IPS-NIHi11 (cell line): ENCODE measurements at places on chromosomes 6 and 20.
A peak's percentile ranks its signal among the peaks of the same experiment; 100 is the strongest.

- DNase-seq = no peak
Observed at GRCh38 chr6:170369403-170369802, 62.8 kb downstream of the FAM120B start.

- no peak for DNase-seq
Observed at GRCh38 chr6:158322724-158323560, 10.7 kb downstream of the TULP4 start.

DNA sequence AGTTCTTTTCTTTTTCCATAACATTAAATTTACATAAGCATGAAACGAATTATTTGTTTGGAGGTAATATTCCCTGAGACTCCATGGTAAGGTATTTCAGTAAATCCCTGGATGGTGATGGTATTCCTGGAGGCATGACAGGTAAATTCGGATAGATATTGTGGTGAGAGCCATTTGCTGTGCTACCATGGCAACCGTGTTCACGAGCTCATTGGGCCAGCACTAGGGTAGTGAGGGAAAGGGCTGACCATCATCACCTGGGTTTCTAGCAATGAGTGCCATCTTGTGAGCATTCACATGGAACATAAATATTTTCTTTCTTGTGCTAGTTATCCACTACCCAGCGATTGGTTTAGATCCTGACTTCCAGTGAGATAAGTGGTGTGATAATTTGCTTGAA is 51.9 kb upstream of the GNRH2 start:
- DNase-seq = no peak

GRCh38 chr6:137652961-137653705 is 158.9 kb upstream of the OLIG3 start:
- no peak for DNase-seq

- DNase-seq = peak; percentile 70
Observed at GRCh38 chr6:29628419-29629281, 4.3 kb downstream of the GABBR1 start.

GRCh38 chr6:136059308-136059707 is 190.8 kb downstream of the MTFR2 start:
- peak; percentile 18 for DNase-seq

DNA sequence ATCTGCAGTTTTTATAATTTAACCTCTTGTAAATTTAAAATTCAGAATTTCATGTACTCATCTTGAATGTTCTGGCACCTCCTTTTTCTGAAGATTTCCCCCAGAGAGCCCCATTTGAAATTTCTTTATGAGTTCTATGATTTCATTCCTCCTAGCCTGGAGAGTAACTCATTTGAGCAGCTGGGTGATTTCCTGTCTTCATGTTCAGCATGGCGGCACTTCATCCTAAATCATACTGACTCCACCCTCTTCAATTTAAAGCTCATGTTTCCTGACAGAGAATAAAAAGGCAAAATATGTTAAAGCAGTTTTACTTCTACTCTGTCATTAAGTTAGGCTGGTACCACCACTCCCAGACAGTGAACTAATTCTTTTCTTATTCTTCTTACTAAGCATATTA is 250.9 kb upstream of the POU3F2 start:
- no peak for DNase-seq

DNA sequence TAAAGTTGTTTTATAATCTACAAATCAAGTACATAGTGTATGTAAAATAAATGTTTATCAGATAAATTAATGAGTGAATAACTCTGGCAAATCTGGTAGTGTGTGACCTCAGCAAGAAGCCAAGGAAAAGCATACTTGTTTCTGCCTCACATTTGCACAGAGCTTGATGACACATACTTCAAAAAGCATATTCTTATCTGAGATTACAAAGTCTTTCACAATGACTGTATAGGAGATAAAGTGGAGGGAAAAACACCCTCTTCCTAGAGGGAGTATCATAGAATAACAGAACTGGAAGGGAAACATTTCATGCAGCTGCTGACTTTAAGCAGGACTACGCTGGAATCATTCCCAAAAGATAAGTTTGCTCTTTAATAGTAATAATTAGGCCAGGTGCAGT is 28.1 kb upstream of the AKAP7 start:
- DNase-seq = no peak

DNA sequence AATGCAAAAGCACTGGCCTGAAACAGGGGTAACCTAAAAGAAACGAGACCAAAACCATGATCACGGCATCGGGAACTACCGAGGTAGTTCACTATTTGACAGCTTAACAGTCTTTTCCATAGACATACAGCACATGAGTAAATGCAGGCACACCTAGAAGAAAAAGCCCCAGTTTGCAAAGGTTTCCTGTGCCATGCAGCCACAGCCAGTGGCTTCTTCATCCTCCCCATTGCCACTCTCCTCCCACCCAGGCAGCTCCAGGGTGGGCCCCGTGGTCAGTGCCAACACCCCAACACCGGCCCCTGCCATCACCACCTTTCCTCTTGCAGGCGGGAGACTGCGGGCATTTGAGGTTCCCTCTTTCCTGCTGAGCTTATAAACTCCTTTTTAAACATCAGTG is 115.4 kb downstream of the SLC23A2 start:
- DNase-seq = no peak

- DNase-seq = peak; percentile 49
Observed at GRCh38 chr6:154500769-154501577, 9.5 kb downstream of the CNKSR3 start.

DNA sequence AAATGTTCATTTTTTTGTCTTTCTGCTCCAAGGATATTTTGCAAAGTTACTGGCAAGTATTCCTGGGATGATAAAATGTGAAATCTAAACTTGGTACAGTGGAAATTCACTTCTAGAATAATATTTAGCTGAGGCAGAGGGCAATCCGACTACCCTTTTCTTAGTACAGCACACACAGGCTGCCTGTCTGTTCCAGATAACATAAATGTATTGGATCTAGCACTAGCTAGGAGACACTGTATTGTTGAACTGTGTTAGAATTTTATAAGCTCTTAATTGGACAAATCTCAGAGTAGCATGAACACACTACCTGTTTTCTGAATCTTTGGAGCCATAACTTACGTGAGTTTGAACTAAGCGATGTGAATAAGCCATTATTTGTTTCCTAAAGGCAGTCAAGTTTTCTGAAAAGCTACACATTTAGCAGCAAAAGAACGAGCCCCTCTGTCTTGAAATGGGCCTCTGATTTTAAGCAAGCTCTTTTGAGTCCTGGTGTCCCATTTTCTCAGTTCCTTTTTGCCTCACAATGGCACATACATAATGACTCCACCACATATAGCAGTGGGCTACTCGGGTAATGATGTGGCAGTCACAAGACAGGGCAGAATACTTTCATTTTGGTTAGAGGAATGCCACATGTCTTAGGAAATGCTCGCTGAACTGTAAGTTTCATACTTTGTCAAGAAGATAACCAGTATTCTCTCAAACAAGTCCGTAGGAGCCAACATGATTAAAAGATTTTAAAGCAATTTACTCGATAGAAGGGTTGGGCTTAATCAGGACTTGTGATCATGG is 116.5 kb upstream of the ESR1 start:
- no peak for DNase-seq

DNA sequence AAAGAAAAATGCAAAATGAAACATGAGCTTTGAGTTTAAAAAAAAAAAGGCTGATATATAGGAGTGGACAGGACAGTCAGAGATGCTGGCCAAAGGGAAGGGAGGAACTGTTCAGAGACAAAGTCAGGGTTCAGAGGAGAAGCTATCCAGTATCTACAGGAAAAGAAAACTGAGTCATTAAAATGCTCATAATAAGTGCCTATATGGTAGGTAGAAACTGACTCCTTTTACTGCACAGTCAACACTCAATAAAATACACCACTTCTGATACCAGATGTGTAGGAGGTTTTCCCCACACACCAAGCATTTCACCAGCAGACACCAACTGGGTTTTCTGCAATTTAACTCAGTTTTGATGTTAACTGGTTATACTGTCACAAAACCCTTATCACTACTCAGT is 32.9 kb downstream of the FRK start:
- no peak for DNase-seq

GRCh38 chr6:28896505-28897368 is 27.0 kb downstream of the TRIM27 start:
- peak; percentile 49 for DNase-seq

DNA sequence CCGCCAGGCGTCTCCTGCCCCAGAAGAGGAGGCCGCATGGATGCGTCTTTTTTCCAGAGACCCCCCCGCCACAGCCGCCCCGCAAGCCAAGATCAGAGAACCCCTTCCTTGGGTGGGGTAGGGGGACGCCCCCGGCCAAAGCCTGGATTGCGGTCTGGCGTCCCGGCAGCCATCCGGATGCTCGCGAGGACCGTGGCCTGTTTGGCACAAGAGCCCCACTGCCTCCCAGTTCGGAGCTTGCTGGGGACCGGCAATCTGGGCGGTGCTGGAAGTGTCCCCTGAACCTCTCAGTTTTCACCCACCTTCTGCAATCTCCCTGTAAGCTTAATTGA is 924 bp downstream of the FAM162B start:
- peak; percentile 45 for DNase-seq

GRCh38 chr6:73079978-73080377 is 145.3 kb downstream of the KHDC1L start:
- DNase-seq = no peak

DNA sequence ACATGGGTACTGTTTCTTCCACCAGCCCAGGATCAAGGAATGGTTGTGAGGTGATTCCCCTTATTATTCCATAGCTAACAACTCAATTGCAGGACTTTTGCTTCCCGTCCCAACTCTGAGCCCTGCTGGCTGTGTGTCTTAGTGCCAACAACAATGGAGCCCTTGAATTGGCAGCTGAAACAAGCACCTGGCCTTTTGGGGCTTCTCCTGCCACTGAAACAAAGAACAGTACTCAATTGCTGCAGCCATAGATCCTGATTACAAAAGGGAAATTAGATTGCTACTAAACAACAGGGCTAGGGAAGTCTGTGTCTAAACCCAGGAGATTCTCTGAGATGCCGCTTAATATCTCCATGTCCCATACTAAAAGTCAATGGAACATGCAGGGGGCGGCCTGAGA is 61.3 kb upstream of the CARMIL1 start:
- no peak for DNase-seq

DNA sequence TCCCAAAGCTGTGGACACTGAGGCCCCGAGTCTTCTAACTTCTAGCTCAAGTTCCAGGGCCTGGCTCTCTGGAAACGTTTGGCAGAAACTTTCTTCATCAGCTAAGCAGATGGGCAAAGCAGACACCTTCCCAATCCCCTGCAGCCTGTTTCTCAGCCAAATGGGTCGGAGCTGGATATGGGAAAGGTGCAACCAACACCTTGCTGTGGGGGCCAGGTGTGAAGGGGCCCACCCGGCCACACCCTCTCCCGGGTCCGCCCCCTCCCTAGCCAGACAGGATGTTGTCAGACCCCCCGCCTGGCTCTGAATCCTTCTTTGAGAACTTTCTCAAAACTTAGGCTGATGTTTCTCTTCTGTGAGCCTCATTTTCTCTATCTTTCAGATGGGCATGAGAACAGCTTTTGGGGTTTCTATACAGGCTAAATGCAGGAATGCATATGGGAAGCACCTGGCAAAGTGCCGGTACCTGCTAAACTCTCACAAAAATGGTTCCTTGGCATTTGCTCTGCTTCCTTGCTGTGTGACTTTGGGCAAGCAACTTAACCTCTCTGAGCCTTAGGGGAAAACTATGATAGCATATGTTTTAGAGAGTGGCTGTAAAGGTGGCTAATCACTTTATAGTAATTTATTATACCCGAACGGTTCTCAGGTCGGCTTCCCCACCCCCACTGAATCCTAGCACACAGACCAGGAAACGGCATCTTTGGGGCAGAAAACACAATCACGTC is 1.8 kb downstream of the SNAI1 start:
- DNase-seq = no peak

- DNase-seq = no peak
Observed at GRCh38 chr20:35087791-35088190, 4.8 kb downstream of the TRPC4AP start.

DNA sequence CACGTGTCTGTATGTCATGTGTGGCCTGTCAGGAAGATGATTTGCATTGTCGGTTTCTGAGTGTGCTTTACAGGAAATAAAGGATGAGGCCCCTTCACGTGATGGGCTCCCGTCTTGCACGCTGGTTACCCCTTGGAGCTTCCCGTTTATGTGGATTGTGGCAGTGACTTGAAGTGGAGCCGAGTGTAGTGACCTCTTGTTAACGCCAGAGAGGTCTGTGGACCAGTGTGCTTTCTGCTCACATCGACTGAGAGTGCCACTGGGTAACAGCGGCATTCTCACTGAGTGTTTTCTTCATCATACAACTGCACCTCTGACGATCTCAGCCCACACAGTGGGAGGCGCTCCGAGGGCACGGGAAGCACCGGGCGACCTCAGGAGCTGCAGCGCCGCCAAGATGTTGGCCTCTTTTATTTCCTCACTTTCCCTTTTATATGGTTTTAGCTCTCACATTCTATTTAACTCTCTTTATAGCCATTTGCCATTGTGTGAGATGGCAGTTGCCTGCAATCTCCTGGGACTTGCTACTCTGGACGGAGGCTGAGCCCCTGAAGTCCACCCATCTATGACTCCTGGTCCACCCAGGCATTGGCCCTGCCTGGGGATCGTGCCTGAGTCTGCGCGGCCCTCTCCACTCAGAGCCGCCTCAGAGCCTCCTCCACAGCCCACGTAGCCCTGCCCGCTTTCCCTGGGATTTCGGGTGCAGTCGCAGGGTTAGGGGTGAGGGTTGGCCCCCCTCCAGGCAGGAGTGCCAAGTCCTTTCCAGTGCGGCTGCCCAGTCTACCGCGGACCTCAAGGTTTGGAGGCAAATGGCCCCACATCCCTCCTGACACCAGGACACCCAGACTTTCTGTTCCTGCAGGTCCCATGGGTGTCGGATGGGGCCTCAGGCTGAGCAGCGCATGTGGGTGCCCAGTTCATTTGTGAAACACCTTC is 238.9 kb downstream of the ERMARD start:
- no peak for DNase-seq

DNA sequence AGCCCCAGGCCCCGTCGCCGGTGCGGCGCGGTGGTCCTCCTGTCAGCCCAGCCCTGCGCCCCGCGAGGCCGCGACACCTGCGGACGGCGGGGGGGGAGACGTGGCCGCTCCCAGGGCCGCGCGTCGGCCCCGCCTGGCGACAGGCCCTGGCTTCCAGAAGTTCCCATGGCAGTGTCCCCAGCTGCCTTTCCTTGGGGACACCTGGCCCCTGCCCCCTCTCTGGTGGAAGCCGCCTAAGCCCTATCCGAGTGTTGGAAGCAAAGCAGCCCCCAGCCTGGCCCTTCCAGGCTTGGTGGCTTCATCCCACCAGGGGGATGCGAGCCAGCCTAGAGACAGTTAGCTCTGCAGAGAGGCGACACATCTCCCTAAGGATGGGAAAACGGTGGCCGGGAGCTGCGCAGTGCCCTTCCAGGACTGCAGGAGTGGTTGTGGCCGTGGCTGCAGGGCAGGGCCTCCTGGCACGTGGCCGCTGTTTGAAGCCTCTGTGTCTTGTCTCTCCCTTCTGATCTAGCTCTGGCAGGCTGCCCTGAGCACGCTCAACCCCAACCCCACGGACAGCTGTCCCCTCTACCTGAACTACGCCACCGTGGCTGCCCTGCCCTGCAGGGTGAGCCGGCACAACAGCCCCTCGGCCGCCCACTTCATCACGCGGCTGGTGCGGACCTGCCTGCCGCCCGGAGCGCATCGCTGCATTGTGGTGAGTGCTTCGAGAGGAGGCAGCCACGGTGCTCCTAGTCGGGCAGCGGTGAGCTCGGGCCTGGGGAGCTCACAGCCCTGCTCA is 816 bp downstream of the NPEPL1 start:
- no peak for DNase-seq

GRCh38 chr6:89680551-89680950 is 42.0 kb upstream of the LYRM2 start:
- no peak for DNase-seq
